Body of pancreas (tissue), 4 donors: ENCODE measurements at places on chromosomes 6 and 20.

- DNase-seq: no peak
Observed at GRCh38 chr20:48760403-48760983, 67.3 kb downstream of the PREX1 start.

- DNase-seq: no peak
Observed at GRCh38 chr6:34159844-34160243, 14.0 kb upstream of the GRM4 start.

GRCh38 chr6:5866547-5867051 lies 140.1 kb downstream of the NRN1 start:
- DNase-seq: no peak

DNA sequence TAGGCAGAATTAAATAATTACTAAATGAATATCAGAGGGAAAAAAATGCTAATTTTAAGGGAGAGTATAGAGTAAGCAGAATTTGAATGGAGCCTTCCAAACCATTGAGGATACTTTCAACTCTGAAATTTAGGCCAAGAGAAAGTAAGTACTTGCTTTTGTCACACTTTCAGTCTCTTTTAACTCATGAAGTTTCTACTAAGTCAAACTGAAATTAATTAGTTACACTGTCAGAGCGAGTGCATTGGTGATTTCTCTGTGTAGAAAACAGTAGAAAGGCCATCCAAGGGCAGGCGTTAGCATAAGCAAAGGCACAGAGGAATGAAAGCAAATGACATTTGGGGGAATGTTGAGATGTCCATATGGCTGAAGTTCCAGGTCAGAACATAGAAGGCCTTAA lies 92.9 kb downstream of the PLEKHG1 start:
- DNase-seq: no peak

DNA sequence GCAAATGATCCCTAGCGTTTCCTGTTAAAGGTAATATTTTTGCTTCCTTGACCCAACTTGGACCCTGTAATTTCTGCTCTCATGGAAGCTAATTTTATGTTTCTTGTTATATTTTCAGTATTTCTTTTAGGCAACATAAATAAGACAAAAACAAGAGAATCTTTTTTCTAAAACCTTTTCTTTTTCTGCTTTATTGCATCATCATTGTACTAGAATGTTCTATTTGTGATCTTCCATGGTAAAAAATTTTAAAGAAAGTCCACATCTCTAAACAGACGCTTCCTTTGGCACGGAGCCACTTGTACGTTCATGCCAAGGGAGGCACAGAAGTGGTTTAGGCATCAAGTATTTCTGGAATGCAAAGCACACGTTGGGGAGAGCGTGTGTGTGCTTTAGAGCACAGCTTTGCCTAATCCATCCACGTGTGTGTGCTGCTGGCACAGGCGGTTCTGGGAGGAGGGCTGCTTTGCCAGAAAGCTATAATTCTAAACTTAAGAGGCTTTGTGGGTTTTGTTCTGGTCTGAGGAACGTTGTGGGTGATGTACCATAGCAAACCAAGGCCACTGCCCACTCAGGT lies 98.3 kb downstream of the SASH1 start:
- peak; percentile 56 for DNase-seq

- no peak for DNase-seq
Observed at GRCh38 chr6:126056355-126057004, 70.1 kb downstream of the TRMT11 start.

DNA sequence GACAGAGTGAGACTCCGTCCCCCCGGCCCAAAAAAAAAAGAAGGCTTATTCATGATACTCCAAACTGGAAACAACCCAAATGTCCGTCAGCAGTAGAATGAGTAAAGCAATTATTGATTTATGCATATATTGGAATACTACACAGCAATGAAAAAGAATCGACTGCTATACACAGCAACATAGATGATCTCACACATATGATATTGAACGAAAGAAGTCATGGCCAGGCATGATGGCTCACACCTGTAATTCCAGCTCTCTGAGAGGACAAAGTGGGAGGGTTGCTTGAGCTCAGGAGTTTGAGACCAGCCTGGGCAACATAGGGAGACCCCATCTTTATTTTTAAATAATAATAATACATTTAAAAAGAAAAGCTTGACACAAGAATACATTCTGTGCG lies 28.5 kb downstream of the BCAS4 start:
- DNase-seq: no peak

DNA sequence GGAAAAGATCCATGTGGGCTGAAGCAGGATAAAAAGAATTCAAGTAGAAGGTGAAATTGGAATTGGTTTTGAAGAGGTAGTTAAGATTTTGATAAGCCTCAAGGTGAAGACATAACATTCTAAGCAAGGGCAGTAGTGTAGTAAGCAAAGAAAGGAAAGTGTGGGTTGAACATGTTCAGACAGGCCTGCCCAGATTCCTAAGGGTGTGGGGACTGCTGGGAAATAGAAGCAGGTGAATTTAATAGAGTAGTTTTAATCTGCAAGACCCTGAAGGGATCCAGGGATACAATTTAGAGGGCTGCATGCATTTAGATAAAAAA lies 19.1 kb downstream of the TAB2 start:
- DNase-seq: no peak

DNA sequence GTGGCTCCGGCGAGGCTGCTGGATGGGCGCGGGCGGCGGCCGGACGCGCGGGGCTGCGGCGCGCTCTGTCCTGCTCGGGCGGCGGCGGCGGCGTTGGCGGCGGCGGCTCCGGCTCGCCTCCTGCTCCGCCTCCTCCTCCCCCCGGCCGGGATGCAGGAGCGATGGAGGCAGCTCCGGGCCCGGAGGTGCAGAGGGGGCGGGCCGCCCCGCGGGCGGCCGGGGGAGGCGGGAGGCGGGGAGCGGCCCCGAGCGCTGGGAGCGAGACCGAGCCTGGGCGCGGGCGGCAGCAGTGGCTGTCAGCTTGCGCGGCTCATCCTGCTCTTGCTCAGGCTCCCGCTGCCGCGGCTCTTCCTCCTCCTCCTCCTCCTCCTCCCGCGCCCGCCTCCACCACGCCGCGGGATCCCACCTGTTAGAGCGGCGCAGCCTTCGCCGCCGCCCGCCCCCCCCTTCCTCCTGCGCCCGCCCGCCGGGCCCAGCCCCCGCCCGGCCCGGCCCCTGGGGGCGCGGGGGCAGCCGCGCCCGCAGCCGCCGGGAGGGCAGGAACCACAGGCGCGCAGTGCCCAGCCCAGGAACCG lies at the start of gene NOL4L:
Gene NOL4L, minus strand, starts transcription at position 323 of the 575 bp plus-strand sequence. CDS start 443 bp downstream, outside the sequence.
- no peak for DNase-seq

DNA sequence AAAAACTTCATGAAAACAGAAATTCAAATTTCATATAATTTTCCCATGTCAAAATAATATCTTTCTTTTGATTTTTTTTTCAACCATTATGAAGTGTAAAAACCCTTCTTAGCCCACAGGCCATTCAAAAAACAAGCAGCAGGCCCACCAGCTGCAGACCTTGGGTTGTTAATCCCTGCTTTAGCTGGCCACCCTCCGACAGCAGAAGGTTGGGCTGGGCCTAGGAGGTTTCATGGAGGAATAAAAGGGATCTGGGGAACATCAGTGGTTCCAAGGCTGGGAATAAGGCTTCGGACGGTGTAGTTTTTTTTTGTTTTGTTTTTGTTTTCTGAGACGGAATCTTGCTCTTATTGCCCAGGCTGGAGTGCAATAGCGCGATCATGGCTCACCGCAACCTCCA lies 3.6 kb upstream of the HSP90AB1 start:
- DNase-seq: no peak

DNA sequence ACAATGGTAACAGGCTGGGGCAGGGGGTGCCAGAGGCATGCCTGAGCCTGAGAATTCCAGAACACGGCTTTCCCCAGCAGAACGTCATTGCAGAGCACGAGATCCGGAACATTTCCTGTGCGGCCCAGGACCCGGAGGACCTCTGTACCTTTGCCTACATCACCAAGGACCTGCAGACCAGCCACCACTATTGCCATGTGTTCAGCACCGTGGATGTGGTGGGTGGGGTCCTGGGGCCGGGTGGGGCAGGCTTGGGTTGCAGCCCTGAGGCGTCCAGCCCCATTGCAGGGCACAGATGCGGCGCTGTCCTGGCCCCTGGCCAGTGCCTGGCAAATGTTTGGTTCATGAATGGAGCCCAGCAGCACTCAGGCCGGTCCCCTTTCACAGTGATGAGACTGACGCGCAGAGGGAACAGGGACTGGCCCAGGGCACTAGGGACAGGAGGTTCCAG lies 57.1 kb downstream of the TCP11 start:
- no peak for DNase-seq

DNA sequence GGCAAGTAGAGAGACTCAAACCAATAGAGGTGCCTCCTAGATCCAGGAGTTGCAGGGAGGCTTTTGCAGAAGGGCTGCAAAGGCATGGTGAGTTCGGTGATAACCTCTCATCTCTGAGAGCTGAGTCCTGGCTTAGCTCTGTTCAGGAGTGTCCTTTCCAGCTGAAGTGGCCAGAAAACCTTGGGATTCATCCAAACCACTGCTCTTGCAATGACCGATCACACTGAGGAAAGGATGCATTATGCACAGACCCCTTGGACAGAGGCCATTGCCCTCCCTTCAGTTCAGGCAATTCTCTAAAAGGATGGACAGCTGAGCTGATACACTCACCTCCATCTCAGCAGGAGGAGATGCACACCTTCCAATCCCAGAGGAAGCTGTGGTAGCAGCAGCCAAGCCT lies 158.8 kb upstream of the ENPP5 start:
- DNase-seq: no peak

- no peak for DNase-seq
Observed at GRCh38 chr6:38221251-38221650, 401.7 kb downstream of the ZFAND3 start.

DNA sequence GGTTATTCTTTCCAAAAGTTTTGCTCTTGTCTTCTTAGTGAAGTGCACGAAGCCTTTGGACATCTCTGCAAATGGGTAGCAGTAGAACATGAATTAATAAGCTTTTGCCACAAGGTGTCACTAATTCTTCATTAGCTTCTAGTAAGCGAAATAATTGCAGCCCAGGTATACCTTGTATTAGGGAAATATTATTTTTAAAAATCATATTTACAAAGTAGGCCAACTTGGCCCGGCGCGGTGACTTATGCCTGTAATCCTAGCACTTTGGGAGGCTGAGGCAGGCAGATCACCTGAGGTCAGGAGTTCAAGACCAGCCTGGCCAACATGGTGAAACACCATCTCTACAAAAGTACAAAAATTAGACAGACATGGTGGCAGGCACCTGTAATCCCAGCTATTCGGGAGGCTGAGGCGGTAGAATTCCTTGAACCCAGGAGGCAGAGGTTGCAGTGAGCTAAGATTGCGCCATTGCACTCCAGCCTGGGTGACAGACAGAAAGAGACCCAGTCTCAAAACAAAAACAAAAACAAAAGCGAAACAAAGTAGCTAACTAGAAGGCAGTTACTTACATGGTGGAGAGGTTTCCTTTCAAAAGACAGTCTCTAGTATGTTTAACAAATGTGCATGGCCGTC lies 8.8 kb upstream of the RSPH3 start:
- no peak for DNase-seq

DNA sequence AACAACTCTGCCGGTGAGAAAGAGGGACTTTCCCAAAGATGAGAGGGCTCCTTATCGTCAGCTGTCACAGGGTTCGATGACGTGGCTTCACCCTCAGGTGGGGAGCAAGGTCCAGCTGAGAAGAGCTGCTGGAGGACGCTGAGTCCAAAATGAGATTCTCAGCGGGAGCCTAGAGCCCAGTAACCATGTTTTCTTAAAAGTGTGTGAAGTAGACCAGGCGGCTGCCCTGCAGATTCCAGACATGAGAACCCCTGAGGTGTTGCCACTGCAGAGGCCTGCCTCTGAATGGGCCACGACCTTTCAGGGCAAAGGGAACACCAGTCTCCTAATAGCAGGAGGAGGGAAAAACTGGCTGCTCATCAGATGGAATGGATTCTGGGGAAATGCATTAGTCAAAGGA lies 375.1 kb downstream of the BTBD9 start:
- DNase-seq: no peak
